ENCODE measurements at places on chromosomes 4 and X. TPM values are rescaled to one million over a fixed set of nuclear protein-coding genes. Genes with fewer than 3 reads are reported as not detected.

GRCh38 chr4:100009490-100009889 is 59.4 kb upstream of the H2AZ1 start:
- no peaks in the 10 kb centered on the region for H3K4me1 ChIP-seq
- DNase-seq, result no peak
- H3K4me3 ChIP-seq, result no peak overlapping the region
- no peaks in the 10 kb centered on the region for H3K36me3 ChIP-seq
- H3K27me3 ChIP-seq, result no peaks in the 10 kb centered on the region

- H3K4me3 ChIP-seq, result no peak overlapping the region
- no peaks in the 10 kb centered on the region for H3K27me3 ChIP-seq
- no peaks in the 10 kb centered on the region for H3K4me1 ChIP-seq
- no peak for DNase-seq
Observed at GRCh38 chr4:173009129-173009823, 159.3 kb upstream of the GALNT7 start.

DNA sequence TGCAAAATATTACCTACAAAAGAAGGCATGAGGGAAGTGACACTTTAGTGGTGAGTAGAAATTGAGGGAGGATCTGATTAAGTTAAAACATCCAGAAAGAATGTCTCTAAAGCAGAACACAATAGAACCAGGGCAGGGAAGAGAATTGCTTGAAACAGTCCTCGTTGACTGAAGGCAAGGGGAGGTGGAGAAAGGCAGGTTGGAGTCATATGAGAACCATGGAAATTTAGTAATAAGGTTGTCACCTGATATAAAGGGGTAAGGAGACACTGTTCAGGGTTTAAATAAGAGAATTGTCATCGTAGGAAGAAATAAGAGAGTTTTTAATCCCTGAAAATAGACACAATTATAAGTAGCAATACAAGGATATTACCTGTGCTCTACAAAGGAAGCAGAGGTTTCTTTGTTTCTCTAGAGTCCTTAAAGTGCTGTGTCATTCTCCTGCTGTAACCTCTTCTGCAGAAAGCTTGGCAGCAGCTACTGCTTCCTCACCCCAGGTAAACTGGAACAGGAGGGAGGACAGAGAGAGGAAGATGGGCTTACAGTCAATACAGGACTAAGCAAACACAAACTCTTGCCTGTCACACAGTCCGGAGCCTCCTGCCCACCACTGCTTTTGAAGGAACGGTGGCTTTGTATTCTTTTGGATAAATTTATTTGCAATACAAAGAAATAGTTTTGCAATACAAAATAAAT is 258.4 kb downstream of the PPARGC1A start:
- no peak overlapping the region for H3K4me3 ChIP-seq
- H3K36me3 ChIP-seq, result no peaks in the 10 kb centered on the region
- no peaks in the 10 kb centered on the region for H3K4me1 ChIP-seq

SYP gene
- 11.0 TPM for total RNA-seq

MGAT4D gene
- not detected for total RNA-seq

TAF1 gene
- total RNA-seq, result 49.8 TPM

PPARGC1A gene
- 1.2 TPM for total RNA-seq

DNA sequence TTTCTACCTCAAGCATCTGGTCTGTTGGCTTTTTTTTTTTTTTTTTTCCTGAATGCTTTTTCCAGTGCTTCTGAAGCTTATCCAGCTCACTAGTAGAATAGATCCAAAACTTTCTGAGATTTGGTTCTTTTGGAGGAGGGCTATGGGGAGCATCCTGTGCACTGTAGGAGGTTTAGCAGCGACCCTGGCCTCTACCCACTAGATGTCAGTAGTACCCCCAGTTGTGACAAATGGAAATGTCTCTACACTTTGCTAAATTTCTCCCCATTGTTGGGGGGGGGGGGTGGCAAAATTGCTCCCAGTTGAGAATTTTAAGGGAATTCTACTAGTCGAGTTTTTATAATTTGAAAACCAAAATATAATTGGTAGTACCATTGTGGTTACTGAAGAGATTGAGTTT is 23.0 kb upstream of the PPA2 start:
- H3K4me1 ChIP-seq, result no peaks in the 10 kb centered on the region
- no peak for DNase-seq
- H3K36me3 ChIP-seq, result no peaks in the 10 kb centered on the region
- H3K27me3 ChIP-seq, result no peaks in the 10 kb centered on the region
- H3K4me3 ChIP-seq, result no peak overlapping the region

ZNF185 gene
- 98.2 TPM for total RNA-seq

DNA sequence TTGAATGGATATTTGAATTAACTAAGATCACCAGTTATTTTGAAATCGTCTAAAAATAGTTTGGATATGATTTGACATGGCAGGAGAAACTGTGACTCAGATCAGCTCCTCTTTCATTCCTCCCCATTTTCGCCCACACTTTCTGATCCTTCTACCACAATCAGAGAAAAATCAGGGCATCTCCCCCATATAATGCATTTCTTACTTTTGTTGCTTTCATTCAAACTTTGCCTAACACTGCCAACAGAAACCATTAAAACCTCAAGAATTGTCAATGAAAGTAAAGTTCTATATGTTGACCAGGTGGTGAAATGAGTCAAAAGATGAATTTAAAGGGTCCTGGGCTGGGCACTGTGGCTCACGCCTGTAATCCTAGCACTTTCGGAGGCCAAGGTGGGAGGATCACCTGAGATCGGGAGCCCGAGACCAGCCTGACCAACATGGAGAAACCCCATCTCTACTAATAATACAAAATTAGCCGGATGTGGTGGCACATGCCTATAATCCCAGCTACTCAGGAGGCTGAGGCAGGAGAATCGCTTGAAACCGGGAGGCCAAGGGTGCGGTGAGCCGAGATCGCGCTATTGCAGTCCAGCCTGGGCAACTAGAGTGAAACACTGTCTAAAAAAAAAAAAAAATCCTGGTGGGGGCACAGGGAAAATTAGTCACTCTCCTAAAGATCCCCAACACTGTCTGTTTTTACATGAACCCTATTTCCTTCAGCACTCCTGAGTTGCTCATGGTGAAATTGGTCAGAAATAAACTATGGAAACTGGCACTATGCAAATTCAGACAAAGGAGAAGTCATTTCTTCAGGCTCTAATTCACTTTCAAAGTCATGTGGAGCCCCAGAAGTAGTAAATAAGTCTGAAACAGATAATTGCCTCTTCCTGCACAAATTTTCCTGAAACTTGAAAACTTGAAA is 122.8 kb upstream of the NOCT start:
- H3K27ac ChIP-seq, result no peak overlapping the region
- no peaks in the 10 kb centered on the region for H3K27me3 ChIP-seq
- no peak overlapping the region for H3K4me3 ChIP-seq

SGMS2 gene
- 66.5 TPM for total RNA-seq

DNA sequence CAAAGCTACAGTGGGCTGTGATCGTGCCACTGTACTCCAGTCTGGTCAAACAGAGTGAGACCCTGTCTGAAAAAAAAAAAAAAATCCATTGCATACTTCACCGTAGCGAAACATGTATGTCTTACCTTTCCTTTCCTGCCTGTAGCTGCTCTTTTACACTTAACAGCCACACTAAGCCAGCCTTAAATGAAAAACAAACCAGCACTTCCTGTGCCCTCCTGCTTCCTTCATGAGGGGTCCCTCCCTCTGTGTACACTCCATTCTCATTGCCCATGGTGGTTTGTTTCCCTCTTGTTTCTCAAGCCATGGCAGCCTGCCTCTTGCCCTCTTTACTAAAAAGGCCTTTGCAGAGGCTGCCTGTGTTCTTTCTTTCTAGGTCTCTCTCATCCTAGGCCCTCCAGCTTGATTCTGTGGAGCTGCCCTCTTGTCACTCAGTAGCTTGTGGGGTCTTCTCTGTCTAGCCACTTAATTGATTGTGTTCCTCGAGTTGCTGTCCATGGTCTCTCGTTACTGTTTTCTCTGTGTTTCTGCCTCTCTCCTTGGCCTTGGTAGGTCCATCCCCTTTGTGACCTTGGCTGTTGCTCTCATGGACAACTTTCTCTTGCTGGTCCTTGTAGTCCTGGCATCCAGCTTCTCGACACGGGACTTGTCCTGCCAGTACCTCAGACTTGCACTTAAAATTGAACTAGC is 52.1 kb upstream of the MSANTD1 start:
- H3K27ac ChIP-seq, result no peak overlapping the region
- no peak for DNase-seq
- no peaks in the 10 kb centered on the region for H3K27me3 ChIP-seq
- no peaks in the 10 kb centered on the region for H3K36me3 ChIP-seq
- no peak overlapping the region for H3K4me3 ChIP-seq

DNA sequence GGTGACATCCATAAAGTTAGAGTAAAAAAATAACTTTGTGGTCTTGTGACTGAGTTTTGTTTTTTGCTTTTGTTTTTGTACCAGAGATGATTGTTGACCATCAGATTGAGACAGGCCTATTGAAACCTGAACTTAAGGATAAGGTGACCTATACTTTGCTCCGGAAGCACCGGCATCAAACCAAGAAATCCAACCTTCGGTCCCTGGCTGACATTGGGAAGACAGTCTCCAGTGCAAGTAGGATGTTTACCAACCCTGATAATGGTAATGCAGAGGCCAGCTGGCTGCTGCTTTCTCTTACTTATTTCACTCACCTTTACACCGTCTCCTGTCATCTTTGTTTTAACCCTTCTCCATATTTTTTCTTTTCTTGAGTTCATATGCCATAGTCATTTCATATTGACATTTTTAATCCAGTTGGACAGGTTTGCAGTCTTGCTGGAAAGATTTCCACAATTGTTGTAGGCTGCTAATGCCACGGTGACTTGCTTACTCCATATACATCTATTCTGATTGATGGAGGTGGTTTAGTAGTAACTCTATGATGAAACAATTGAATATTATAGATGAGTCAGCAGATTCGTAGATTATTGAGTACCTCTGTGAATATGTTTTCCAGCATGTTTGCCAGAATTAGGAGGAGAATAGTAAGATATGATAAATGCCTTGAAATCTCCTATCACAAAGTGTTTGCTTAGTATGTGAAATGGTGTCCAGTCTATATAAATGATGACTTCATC is 18.3 kb downstream of the SLC4A4 start:
- no peaks in the 10 kb centered on the region for H3K27me3 ChIP-seq
- H3K36me3 ChIP-seq, result no peaks in the 10 kb centered on the region
- H3K4me3 ChIP-seq, result no peak overlapping the region

DNA sequence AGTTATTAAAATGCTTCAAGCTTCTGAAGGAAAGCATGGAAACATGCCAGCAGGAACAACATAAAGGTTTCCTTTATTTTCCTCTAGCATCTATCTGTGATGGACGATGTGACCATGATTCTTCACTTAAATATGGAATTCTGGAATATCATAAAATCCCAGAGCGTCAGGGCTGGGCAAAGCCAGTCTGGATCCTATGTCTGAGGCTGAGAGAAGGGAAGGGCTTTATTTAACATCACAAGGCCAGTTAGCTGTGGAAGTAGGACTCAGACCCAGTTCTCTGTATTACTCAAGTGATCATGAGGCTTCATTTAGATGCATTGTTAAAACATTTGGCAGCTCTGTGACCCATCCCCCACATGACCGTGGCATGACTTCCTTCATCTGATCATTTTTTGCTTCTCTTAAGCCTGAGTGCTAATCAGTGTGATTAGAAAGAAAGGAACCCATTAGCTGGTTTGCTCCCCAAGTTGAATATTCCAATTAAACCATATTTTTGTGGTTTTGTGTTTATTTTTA is 40.9 kb upstream of the EOLA2 start:
- no peak overlapping the region for H3K4me3 ChIP-seq
- no peak for DNase-seq
- H3K36me3 ChIP-seq, result no peaks in the 10 kb centered on the region
- no peaks in the 10 kb centered on the region for H3K27me3 ChIP-seq
- H3K4me1 ChIP-seq, result no peaks in the 10 kb centered on the region
- no peak overlapping the region for H3K27ac ChIP-seq

GYPA gene
- total RNA-seq, result not detected

DRP2 gene
- total RNA-seq, result 1.5 TPM

GRCh38 chr4:41287852-41288251 is 31.1 kb downstream of the UCHL1 start:
- H3K4me1 ChIP-seq, result no peaks in the 10 kb centered on the region
- H3K27ac ChIP-seq, result no peak overlapping the region
- H3K4me3 ChIP-seq, result no peak overlapping the region
- no peaks in the 10 kb centered on the region for H3K36me3 ChIP-seq
- no peak for DNase-seq

GRCh38 chr4:126372634-126373033 is 1057.9 kb downstream of the FAT4 start:
- DNase-seq, result no peak
- H3K27me3 ChIP-seq, result no peaks in the 10 kb centered on the region
- H3K27ac ChIP-seq, result no peak overlapping the region
- H3K4me1 ChIP-seq, result no peaks in the 10 kb centered on the region

GRCh38 chr4:48242511-48243195 is 27.0 kb downstream of the TEC start:
- no peak overlapping the region for H3K27ac ChIP-seq
- no peaks in the 10 kb centered on the region for H3K27me3 ChIP-seq
- no peaks in the 10 kb centered on the region for H3K36me3 ChIP-seq
- no peak for DNase-seq
- no peaks in the 10 kb centered on the region for H3K4me1 ChIP-seq

DNA sequence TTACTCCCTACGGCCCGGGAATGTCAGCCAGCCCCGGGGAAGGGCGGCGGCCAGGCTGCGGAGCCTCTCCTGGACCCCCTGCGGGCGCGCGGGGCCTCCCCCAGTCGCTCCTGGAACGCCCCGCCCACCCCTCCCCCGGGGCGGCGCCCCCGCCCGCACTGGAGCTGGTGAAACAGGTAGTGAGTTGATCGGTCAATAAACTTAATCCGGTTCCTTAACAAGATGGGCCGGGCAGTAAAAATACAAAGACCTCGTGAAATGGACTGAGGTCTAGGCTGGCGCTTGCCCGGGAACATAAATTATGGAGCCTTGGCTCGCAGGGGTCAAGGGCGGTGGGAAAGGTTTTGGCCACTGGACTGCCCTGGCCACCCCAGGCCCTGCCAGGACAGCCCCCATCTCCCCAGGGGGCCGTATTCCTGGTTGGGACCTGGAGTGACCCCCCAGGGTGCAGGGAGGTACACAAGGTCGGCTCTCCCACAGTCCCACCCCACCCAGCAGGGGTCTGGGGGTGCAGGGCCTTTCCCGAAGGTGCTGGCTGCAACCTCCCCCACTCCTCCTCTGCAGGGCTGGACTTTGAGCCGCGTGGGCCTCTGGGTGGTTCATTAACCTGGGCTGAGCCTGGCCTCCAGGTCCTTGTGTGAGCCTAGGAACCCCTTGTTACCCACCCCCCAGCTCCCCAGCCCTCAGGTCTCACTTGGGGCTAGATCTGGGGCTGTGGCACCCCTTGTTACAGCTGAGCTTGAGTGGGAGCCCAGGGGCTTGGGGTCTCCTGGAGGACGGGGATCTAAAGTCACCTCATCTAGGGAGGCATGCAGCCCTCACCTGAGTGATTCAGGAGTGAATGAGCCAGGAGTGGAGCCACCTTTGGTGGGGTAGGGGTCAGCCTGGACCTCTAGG is 2.5 kb downstream of the FGFR3 start:
- peak overlapping the region; percentile 47 for H3K4me3 ChIP-seq
- no peak overlapping the region for H3K27ac ChIP-seq
- DNase-seq, result no peak
- H3K36me3 ChIP-seq, result no peaks in the 10 kb centered on the region
- H3K27me3 ChIP-seq, result no peaks in the 10 kb centered on the region

All from vagina (tissue), 2 donors.